ENCODE measurements at places on chromosomes 5 and 9.

DNA sequence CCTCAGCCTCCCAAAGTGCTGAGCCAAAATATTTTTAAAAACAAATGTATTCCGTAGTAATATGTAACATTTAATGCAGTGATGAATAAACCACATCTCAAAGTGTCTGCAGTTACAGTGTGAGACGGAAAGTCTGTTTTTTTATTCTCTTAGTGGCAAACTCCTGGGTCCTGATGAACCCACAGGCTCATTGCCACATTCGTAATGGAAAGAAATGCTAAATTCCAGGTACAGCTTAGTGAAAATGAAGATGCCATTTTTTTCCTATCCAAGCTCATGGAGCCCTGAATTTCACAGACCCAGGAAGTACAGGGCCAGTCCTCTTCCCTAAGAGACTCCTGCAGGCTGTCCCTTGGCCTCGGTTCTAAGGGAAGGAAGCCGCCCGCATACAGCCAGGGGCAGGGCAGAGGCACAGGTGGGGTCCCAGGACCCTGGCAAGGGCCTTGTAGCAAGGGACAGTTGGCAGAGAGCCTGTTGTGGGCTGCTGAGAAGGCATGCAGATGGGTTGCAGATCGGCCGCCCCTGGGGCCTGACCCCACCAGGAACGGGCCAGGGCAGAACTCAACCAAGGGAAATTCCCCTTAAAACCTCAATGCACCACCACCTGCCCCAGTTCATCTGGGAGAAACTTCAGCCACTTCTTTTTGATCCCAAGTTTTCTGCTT lies 36.2 kb downstream of the IPPK start:
- no peak for DNase-seq

DNA sequence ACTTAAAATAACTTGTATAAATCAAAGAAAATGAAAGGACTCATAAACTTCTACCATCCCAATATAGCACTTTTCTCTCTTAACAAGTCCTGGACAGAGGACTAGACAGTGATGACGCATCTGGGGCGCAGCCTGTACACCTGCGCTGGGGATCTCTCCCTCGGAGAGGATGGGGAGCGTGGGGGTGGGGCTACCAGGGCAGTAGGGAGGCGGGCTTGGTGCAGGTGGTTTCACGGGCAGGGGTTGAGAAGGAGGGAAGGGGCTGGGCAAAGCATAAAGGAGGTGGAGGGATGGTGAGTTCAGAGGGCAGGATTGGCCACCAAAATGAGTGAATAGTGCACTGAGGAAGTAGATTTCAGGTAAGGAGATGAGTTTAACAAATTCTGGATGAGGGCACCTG lies 41.1 kb downstream of the STC2 start:
- DNase-seq = no peak

- DNase-seq = no peak
These were observed 269.6 kb downstream of the SMARCA2 start for GRCh38 chr9:2284770-2285169.

DNA sequence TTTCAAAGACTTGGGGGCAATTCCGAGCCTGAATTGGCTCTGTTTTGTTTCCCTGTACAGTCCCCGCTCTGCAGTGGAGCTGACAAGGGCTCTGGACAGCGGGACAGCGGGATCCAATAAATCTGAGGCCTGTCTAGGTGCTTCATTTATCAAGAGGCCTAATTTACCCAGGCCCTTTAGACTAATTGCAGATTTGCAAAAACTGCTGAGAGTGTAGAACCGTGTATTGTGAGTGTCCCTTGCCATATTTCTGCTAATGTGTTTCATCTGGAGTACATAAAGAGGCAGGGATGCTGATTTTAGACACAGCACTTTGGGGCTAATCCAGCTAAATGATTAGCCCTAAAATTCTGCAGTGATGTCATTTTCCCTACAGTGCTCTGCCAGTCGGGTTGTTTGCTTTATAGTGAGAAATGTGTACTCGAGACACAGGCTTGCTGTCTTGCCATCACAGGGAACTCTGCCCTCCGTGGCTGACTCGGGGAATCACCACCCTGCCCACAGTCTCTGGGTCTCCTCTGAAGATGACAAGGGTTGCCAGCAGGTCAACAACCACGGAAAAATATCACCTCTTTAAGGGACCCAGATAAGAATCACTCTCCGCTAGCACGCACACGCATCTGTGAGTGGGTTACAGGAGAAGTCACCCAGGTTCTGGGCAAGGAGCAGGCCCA lies 592.0 kb downstream of the BNC2 start:
- no peak for DNase-seq

GRCh38 chr5:150541895-150542294 lies 34.0 kb downstream of the NDST1 start:
- no peak for DNase-seq

- DNase-seq = no peak
These were observed 370.4 kb downstream of the GLIS3 start for GRCh38 chr9:3929345-3930047.

- DNase-seq = no peak
These were observed 259.5 kb downstream of the GRIA1 start for GRCh38 chr5:153749960-153750359.

GRCh38 chr5:138448481-138449398 lies 9.9 kb downstream of the REEP2 start:
- no peak for DNase-seq

GRCh38 chr9:133454325-133454724 lies 5.5 kb upstream of the CACFD1 start:
- DNase-seq = no peak

- DNase-seq = no peak
These were observed 427 bp downstream of the PCYOX1L start for GRCh38 chr5:149358294-149358651.

- DNase-seq = no peak
These were observed 377.9 kb upstream of the PAPPA start for GRCh38 chr9:115775659-115776058.

DNA sequence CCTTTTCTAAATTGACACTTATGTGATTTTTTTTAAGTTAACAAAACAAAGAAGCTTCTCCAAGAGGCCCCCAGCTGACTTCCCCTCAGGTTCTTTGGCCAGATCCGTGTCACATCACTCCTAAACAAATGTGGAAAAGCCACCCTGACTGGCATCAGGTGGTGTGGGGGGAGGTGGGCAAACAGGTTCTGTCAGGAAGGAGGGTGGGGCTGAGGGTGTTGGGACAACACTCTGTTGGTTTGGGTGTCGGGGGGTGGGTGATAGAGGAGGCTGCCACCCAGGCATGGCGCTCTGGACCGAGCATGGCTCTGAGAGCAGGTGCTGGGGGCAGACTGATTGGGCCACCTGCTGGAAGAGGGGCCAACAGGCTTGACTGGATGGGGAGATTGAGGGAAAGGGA lies 210.9 kb downstream of the HSPA4 start:
- no peak for DNase-seq

DNA sequence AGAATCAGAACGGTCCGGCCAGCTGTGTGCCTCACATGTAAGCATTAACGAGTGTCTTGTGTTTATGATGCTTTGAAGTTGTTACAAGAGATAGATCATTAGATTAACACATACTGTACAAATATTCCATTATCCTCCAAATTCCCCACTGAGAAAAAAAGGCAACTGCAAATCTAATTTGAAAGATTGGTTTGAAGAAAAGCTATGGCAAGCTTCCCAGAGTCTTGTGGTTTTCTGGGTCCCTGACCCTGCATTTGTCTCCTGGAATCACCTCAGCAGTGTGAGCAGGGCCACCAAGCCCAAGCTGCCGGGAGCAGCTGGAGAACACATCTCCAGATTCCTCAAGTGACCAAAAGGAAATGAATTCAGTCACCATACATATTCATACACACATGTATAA lies 36.9 kb upstream of the ADAMTS16 start:
- DNase-seq = no peak

DNA sequence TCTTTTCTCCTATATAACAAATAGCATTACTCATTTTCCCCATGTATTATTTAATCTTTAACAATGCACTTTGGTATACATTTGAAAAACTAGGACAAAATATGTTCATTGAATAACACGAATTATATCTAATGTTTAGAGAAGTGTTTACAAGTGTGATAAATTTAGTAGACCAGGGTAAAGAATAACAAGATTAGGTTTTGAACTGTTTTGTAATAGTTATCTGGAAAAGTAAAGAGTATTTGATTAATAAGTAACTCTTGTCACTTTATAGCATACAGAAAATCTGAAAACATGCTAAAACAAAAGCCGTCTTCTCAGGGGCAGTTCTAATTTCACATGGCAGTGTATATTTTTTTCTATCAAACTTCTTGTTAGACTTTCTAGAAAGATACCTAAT lies 58.5 kb downstream of the PPIC start:
- no peak for DNase-seq

- no peak for DNase-seq
These were observed 19.0 kb upstream of the GGTA1 start for GRCh38 chr9:121518634-121519033.

DNA sequence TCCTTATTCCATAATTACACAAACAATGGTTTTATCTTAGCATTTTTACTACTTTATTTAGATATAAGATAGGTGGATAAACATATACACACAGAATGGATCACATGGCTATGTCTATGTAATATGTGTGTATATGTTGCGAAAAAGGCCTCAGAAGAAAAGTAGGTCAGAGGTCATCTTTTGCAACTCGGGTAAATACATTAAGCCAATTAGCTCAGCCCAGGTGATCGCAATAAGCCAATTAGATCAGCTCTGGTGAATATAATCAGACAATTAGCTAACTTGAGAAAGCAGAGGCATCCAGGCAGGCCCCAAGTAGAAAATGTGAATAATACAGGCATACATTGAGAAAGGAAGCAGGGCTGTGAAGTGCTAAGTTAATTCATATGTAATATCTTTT lies 24.3 kb downstream of the SLCO4C1 start:
- DNase-seq = no peak

GRCh38 chr5:522899-523440 lies 1.3 kb downstream of the SLC9A3 start:
- DNase-seq = no peak

DNA sequence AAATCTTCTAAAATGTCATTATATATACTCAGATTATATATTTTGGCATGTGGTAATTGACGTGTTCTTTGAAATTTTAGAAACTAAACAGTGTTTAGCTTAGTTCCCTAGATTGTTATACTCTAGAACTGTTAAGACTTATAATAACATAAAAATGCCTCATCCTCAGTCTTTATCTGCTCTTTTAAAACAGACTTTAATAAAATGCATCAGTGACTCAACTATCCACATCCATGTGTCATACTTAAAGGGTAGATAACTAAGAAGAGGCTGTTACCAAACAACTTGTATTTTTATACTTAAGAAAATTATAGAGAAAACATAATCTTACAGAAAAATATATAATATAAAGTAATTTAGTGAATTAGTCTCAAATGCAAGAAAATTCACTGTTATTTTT lies 15.2 kb downstream of the NFIL3 start:
- DNase-seq = no peak

- no peak for DNase-seq
These were observed 4.1 kb upstream of the LHX6 start for GRCh38 chr9:122232796-122233306.

DNA sequence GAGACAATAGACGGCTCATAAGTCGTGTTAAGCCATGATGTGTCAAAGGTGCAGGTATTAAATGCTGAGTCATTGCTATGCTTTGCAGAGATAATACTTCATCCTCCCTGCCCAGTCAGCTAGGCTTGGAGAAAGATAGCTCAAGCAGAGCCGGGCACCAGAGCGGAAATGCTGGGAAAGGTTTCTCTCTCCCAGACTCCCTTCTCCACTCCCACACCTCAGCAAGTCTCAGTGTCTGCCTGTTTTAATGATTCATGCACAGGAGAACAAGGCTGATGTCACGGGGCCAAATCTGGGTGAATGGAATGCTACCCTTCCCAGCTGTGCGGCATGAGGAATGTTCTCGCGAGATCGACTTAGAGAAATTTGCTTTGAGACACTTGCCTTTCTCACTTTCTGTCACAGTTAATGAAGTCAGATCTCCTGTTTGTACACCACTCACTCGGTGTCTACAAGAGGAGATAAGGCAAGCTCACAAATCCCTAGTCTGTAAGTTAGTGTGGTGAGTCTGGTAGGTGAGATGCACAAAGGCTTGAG lies 204.4 kb downstream of the EFNA5 start:
- DNase-seq = no peak

DNA sequence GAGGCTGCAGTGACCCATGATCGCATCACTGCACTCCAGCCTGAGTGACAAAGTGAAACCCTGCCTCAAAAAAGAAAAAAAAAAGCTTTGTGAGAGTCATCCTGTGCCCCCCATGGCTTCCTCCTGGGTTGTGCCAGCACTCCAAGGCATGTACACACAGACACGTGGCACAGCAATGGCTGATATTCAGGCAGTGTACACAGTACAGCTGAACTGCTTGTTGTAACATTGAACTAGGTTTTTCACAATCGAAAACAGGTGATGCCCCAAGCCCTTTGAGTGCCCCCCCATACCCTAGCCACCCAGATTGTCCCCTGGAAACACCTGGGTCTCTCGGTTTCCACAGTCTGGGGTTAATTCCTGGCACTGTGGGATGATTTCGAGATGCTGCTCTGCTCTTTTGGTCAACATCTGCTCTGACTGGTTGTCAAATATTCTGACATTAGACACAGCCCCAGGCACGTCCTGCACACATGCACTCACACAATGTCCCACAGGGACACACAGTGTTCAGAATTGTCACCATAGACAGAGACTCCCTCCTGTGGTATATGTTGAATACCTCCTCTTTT lies 9.2 kb downstream of the SPINK4 start:
- no peak for DNase-seq

GRCh38 chr9:89078860-89079259 lies 87.6 kb downstream of the S1PR3 start:
- no peak for DNase-seq

DNA sequence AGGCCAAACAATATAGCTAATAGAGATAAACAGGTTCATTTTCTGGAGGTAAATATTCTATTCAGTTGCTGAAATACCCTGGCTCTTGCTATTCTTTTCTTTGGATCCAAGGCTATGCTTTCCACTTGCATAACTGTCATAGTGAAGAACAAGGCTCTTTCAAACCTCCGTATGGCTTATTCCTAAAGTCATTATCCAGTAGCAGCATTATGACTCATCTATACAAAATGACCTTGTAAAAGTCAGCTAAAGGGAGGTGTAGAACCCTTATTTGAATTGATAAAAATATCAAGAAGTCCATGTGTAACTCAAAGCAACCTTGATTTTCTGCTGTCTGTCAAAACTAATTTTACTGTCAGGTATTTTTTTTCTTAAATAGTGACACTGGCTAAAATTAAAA lies 447.8 kb downstream of the PLK2 start:
- no peak for DNase-seq

DNA sequence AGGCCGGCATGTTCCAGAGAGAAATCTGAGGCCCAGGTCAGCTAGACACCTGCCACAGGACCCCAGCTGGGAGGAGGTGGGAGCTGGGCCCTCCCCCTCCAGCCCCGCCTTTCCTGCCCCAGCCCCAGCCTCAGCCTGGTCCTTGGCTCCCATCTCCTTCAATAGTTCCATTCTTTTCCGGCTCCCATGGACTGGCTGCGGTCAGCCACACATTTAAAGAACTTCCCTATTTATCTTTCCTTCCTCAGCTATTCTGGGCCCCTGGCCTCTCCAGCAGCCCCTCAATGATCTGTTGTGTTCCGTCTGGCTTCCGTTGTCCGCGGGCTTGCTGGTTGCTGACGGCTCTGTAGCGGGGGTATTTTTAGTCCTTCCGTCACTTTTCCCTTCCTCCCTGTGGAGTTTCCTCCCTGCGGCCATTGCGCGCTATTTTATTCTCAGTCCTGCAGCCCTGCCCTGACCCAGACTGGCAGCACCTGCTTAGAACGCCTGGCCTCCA lies 73.8 kb downstream of the AMBP start:
- no peak for DNase-seq

- DNase-seq = no peak
These were observed 651.4 kb downstream of the RAB3C start for GRCh38 chr5:59234236-59234635.
